Dermis blood vessel endothelial cell (primary cell): ENCODE measurements at places on chromosomes 12 and 14. TPM values are rescaled to one million over a fixed set of nuclear protein-coding genes. Genes with fewer than 3 reads are reported as not detected.

DNA sequence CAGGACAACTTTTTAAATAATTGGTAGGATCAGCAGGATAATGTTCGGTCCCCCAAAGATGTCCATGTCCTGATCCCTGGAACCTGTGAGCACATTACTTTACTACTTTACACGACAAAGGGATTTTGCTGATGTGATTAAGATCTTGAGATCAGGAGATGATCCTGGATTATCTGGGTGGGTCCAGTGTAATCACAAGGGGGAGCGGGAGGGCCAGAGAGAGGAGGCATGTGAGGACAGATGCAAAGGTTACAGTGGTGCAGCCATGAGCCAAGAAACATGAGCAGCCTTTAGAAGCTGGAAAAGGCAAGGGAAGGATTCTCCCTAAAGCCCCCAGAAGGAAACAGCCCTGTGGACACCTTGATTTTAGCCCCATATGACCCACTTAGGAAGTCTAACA is 33.1 kb downstream of the KCNK10 start:
- no peak for DNase-seq

- peak; percentile 26 for DNase-seq
Measured at GRCh38 chr14:102138961-102139285, 774 bp upstream of the WDR20 start.

Gene SYCP3
- 0.05 TPM in 1 of 2 replicates, not detected in the other for total RNA-seq

Gene IL22
- total RNA-seq = not detected in 2 replicates

- DNase-seq = no peak
Measured at GRCh38 chr12:99154216-99154982, 493.2 kb upstream of the GARIN6 start.

DNA sequence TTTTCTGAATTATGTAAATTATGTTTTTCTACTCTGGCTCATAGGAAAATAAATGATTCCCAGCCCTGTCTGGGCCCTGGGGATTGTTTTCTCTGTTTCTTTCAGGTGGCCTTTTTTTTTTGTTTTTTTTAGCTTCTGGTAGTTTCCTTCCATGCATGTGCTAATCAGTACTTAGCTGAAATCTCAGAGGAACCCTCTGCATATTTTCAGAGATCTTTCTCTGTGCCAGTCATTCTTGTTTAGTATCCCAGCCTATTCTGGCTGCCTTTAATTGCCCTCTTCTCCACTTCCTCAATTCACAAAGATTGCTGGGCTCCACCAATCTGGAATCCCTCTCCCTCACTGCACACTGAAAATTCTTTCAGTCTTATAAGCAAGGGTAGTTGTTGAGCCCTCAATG is 46.9 kb downstream of the CNOT2 start:
- peak; percentile 19 for DNase-seq

DNA sequence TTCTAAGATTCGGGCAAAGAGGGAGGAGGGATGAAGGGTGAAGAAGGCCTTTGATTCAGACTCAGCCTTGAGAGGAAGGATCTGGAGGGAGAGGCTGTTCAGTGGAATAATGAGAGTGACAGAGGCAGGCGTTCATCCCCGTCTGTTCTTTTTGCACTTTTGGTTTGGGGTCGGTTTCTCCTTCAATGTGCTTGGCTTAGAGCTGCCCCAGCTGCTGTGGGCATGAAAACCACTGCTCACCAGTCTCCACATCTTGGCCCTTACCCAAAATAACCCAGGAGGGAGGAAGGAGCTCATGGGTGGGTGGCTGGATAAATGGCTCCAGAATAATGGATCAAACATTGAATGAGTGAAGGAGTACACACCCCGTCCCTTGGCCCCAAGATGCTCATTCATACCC is 261.7 kb upstream of the FKBP4 start:
- DNase-seq = no peak

Gene AJUBA
- total RNA-seq = 49.3 and 80.8 TPM in 2 replicates

Gene GLS2
- total RNA-seq = 0.28 and 0.51 TPM in 2 replicates

DNA sequence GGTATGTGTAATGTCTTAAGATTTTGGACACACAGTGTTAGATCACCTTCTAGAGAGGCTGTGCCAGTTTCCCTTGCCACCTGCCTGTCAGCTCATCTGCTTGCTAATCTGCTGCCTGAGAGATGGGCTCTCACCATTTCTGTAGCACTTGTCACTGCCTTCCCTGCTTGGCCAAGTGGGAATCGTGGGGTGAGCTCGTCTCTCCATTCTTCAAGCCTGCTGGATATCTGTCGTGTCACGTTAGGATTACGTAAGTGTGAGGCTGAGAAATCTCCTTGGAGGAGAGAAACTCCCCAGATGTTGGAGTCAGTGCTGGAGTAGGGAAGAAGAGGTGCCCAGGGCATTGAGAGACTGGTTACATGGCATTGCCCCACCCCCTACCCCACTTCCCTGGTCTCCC is 8.6 kb upstream of the RPH3A start:
- no peak for DNase-seq

Gene ENDOU
- total RNA-seq = 0.05 TPM in 1 of 2 replicates, not detected in the other

Gene RIPK3
- 4.7 and 5.8 TPM in 2 replicates for total RNA-seq
